SK-N-SH (cell line): ENCODE measurements at places on chromosomes 6 and 20.
A peak's percentile ranks its signal among the peaks of the same experiment; 100 is the strongest.

DNA sequence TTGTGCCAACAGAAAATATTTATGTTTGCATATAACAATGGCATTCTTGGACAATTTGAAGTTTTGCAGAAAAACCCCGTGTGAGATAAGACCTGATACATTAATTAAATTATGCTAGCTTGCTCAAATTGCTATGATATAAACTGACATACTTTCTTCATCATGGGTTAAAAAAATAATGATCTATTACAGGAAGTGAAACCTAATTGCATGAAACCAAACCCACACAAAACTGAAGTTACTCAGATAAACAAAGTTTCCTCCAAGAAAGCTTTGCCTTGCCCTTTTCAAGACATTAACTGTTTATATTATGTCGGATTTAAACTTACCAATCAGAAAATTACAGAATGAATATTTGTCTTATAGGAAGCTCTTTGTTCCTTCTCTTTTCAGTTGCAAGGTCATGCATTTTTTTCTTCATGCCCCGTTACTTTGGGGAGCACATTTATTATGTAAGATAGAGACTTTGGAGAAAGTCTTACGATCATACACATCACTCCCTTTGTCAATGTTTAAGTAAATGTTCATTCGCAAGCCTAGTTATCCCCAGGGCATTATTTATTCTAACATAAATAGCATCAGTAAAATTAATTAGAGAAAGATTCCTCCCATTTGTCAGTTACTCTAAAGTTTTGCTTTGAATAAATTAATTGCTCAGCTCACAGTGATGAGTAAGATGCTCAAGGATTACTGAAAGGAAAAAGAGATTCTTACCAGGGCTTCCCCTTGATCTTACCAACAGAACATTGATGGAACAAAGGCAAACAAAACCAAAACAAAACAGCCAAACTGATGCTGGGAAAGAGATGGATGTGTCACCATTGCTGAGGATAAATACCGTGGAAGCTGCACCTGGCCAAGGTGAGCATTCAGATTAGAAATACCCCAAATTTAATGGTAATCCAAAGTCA lies 14.8 kb upstream of the TMEM244 start:
- DNase-seq, result no peak

GRCh38 chr6:129525055-129525454 lies 184.9 kb downstream of the ARHGAP18 start:
- no peak for DNase-seq

DNA sequence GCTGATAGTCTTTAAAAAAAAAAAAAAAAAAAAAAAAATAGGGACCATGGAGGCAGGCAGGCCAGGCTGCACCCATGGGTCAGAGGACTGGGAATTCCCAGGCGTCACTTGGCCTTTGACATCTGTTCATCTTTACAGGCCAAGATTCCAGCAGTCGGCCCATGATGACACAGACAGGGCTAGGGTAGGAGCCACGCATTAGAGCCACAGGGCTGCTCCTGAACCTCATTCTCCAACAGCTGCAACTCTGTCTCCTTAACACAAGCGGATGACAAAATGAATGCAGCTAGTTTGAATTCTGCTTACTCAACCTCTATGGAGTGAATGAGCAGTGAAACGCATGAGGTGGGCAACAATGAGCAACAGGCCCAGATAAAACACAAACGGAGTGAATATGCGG lies 126.4 kb downstream of the LY86 start:
- no peak for DNase-seq

DNA sequence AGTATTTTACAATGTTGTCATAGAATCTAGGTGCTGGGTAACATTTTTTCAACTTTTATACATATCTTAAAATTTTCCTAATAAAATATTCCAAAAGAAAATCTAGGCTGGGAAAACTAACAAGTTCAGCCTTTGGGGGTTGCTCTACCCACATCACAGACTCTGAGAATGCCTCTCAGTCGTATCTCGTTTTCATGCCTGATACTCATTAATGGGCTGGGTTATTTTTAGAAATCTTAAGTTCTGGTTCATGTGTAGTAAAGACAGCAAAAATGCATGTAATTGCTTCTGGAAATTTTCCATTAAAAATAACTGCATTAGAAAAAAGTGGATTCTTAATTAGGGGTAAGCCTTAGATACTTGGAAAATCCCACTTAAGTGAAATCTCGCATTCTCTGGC lies 149.3 kb downstream of the SLC24A3 start:
- no peak for DNase-seq

GRCh38 chr6:157659536-157660271 lies 163.3 kb upstream of the SNX9 start:
- DNase-seq, result no peak

DNA sequence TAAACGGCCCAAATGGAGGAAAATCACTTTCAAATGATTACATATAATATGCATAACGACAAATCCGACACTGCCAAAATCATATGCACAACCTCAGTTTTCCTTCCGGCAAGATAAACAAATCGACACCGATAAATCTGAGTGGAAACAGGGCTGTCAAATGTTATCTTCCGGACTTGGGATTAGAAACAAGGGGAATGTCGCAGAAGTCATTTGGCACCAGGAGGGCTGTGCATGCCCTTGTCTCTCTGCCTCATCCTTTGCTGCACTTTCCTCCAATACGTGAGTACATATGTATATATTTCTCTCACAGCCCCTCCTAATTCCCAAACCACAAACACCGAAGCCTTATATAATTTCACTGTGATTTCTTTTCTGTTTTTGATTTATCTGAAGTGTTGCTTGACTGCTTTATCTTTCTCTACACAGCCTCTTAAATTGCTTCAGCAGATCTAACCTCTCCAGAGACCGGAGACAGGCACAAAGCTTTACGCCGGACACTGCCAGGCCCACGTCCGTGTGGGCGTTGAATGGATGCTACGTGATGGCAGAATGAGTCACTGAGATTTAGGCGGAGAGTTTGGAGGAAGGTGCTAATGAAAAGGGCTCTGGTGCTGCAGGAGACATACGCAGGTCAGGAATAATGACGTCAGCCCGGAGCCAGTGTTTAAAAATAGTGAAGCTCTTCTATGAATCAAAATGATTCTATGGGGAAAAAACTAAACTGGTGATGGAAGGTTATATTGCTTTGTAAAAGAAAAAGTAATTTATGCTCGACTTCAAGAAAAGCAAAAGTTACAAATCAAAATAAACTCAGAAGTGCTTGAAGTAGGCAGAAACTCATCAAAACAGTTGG lies 21.0 kb upstream of the PRELID3B start:
- DNase-seq, result peak; percentile 45

DNA sequence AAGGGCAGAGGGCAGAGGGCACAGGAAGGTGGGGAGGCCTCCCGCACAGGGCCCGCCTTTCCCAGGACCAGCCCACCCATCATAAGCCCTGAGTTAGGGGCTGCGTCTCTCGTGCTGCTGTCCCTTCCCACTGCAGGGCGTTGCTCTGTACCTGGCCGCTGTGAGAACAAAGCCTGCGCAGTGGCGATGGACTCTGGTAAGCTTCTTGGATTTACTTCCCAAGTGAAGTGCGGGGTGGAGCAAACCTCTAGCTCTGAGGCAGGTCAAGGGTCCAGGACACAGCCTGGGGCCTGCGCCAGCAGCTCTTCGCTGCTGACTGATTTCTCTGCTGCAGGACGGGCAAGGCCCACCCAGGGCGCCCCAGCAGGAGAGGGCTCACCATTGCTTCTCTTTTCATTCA lies 23.9 kb downstream of the INSM1 start:
- no peak for DNase-seq

DNA sequence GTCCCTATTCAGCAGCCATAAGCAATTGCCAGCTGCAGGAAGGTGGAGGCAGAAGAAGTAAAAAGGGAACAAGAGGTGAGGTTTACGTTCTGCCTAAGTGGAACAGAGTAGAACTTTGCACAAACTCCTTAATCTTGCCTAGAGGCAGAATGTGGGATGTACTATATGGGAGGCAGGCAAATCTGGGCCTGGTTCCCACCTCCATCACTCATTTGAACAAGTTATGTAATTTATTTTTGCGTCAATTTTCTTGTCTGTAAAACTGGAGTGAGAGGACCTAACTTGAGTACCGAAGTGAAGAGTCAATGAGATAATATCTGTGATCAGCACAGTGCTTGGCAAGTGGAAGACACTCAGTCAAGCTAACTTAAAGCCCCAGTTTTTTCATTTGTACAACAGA lies 2.0 kb upstream of the TPBG start:
- DNase-seq, result no peak

DNA sequence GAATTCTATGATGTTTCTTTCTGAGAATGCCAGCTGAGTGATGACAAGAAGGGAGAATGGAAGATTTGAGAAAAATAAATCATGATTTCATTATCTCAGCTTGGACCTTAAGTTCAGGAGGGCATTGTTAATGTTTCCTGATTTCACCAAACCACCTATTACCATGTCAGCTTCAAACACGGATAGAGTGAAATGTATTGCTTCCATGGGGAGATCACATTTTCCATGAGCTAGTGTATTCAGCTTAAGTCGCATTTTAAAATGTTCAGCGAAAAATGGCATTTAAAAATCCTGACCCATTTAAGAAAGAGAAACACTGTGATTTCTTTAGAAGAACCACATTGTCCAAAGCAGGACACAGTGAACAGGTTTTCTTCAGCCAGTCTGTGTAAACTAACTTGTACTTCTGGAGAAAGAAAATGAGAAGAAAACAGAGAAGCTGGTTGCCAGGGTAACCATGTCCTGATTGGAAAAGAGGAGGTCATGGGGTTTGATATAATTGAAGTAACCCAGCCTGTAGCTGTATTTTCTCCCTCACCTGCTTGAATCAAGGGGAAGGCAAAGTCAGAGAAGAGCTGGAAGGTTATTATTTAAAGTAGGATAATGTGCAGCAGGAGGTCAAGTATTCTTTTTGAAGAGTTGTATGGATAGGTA lies 684.1 kb upstream of the NRSN1 start:
- DNase-seq, result no peak

- peak; percentile 90 for DNase-seq
Measured at GRCh38 chr20:34709831-34710567, 5.9 kb downstream of the TP53INP2 start.

DNA sequence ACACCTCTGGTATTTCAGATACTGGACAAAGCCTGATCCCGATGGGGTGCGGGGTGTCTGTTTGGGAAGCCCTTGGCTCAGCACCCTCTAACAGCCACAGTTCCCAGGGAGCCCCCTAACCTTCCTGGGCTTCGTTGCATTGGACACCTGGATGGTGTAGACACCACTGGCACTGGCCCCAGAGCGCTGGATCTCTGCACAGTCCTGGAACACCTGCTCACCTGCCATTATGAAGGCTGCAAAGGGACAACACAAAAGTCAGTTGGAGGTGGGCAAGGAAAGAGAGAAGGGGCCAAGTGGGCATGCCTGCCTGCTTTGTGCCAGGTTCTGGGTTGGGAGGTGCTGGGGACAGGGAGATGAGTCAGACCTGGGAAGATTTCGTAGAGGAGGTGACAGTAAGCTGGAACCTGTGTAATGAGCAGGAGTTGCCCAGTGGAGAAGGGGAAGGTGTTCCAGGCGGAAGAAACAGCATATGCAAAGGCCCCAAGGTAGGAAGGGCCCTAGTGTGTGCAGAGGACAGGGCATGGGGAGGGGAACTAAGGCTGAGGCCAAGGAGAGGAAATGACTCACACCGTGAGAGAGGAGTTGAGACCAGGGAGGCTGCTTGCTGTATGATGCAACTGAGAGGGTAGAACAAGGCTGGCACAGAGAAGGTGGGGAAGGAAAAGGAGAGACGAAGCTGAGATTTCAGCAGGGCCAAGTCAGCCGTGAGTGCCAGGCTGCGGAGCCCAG lies 34.9 kb downstream of the ANGPT4 start:
- DNase-seq, result no peak

DNA sequence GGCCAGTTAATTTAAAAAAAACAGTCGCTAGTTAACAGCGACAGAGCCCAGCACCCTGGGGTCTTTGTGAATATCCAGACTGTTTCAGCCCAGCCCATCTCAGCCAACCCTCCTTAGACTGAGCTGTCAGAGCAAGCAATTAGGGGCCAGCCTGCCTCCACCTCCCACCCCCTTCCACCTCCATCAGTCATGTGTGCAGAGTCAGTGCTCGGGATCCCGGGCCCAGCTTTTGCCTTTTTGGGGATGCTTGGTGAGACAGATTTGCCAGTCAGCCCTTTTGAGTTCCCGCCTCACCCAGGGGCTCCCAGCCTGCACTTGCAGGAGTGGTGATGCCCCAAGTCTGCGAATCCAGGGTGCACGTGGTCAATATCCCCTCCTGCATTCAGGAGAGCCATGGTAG lies 6.5 kb upstream of the FAM83D start:
- no peak for DNase-seq

DNA sequence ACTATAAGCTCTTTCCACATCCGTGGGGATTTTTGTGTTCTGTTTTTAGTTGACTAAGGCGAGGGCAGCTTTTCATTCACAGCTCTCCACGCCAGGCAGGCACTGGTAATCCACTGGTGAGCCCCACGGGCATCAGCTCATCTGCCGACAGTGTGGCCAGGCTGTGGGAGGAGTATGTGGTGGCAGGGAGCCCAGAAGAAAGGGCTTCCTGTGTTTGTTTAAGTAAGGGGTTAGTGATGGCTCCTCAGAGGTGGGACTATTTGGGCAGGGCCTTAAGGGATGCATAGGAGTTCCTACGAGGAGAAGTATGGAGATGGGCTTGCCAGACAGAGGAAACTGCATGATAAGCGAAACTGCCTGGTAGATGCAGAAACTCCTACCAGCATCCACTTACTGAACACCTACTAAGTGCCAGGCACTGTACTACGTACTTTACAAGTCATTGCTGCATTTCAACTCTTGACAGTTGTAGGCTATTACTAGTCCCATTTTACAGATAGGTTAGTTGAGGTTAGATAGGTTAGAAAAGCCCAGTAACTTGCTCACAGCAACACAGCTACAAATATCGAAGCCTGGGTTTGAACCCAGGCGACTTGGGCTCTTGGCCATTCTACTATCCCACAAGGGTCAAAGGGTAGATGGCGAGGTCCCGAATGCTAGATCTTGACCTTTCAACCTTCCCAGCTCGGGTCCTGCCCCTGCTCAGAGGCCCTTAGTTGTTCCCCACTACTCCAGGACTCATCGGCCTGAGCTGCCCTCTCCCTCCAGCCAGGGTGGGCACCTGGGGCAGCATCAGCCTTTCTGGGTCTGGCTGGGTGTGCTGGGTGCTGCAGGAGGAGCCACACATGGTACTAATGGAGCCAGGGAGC lies 55.1 kb downstream of the CEBPB start:
- no peak for DNase-seq
